ENCODE measurements at places on chromosomes 6 and 20.

DNA sequence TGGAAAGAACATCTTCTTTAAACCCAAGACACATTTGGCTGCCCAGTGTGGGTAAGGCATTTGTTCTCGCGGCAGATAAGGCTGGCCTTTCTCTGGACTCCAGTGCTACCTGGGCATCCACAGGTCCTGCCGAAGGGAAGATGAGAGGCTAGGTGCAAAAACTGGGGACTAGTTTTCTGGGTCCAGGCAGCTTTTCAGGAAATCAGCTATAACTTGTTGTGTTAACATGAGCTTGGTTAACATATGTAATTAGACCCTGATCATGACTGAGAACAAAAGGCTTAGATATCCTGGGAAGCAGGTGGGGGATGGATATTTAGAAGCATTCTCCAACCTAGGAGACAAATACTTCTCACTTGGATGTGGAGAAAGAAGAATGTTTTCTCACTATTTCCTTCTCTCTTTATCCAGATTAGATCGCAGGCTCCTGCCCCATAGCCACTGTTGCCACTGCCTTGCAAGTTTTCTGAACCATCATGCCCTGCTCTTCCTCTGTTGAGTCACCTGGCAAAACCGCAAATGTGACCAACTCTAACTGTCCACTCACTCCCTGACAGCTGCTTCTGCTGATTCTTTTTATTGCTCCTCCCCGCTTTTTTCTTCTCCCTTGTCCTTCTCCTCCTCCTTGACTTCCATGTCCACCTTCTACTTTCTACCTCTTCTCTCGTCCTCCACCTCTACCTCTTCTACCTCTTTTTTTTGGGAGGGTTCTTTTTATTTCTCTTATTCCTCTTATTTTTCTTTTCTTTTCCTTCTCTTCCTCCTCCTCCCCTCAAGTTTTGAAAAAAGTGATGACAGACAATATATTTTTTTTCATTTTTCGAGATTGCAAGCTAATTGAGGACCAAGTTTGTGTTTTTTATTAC, 258.1 kb downstream of the UTRN start:
- no peak for DNase-seq

GRCh38 chr20:45061244-45061643, 39.7 kb downstream of the KCNS1 start:
- no peak for DNase-seq

DNA sequence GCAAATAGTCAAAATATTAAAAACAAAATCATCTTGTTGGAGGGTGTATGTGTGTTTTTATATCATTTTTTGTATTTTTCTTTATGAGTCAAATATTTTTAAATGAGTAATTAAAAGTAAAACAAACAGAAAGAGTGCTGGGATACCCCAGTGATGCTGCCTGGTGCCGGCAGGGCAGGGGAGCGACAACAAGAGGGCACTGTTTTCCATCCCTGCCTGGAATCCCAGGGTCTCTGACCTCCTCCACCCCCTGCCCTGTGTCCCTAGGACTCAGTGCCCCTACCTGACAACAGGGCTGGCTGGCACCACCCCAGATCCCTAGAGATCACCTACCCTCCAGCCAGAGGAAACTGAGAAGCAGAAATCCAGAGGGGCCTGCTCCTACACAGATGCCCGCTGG, 41.9 kb upstream of the HMGA1 start:
- no peak for DNase-seq

GRCh38 chr6:143441680-143442545, 8.6 kb downstream of the ADAT2 start:
- no peak for DNase-seq

DNA sequence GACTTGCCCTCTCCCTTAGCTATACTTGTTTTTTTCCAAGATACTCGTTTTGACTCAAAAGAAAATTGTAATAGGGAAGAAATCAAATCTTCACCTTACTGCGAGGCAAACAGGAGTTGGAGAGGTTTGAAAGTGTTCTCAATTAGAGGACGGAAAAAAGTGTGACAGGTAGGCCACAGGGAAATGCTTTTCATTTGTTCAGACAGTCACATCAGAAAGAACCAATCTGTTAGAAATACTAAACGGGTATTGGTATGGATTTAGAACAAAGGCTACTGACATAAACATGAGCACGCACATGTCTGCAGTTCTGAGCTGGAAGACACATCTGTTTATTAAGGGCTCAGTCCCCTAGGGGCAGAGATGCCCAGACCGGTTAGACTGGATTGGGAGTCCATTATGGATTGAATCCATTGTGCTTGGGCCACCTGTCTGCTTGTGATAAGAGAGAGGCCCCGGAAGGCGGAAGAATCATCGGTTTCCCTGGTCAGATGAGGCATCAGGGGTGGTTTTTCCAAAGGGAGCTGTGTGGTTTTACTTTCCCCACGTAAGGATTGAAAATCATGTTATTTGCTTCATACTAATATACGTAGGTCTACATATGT, 220.9 kb upstream of the MYLIP start:
- DNase-seq: no peak

DNA sequence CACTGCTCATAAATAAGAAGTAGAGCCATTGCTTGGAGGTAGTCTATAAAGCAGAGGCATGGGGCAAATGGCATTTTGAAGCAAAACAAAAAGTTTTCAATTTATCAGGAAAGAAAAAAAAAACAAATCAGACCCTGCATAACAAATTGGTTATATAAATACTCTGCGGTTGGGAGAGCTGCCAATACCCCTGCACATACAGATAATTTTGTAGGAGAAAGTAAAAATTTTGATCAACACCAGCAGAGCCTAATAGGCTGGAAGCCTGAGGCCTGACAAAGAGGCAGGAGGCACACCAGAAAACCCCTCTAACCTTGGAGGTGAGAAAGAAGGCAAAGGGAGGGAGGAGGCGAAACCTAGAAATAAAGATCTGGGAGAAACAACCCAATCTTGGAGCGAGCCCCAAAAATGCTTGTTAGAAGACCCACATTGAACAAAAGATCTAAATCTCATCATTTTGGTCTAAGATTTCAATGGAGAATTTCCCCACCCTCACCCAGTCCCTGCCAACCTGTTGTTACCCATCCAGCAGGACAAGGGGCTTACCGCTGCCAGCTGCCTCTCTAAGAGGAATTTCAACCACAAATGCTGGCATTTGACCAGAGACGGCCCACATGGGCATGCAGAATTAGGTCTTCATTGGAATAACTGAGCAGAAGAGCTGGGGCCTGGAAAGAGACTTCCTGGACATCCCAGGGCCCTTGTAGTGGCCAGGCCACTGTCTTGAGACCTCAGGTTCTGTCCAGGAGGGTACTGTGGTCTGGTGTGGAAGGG, 28.4 kb downstream of the FOXA2 start:
- DNase-seq: no peak

- no peak for DNase-seq
Measured at GRCh38 chr6:108051481-108051880, 23.1 kb downstream of the OSTM1 start.

- no peak for DNase-seq
Measured at GRCh38 chr6:52337633-52338290, 24.2 kb upstream of the PAQR8 start.

DNA sequence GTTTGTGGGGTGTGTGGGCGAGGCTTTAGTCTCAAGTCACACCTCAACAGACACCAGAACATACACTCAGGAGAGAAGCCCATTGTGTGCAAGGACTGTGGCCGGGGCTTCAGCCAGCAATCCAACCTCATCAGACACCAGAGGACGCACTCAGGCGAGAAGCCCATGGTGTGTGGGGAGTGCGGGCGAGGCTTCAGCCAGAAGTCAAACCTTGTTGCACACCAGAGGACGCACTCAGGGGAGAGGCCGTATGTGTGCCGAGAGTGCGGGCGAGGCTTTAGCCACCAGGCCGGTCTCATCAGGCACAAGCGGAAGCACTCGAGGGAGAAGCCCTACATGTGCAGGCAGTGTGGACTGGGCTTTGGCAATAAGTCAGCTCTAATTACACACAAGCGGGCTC, 27.8 kb downstream of the ZNF133 start:
- DNase-seq: no peak

DNA sequence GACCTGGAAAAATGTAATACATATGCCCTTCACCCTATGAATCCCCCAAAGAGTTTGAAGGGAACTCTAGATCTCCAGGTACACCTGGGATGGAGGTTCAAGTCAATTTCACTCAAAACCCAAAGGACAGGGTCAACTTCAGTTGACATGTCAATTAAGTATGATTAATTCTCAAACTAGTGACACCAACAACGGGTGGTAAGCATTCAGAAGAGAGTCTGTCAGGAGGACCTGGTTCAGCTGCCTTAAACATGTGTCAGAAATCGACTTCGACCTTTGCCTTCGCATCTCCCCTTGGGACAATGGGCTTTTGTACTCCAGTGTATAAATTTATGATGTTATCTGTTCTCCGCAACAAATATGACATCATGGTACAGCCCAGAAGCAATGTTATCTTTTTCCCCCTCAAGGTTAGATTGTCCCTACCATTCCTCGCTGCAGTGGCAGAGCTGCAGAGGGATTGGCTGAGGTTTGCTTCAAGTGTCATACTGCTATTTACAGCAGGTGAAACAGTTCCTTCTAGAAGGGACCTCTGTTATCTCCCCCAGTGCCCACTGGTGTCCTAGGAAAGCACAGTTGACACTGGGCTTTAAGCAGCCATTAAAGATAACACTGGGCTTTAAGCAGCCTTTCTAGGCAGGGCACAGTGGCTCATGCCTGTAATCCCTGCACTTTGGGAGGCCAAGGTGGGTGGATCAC, 94.7 kb upstream of the SNX9 start:
- DNase-seq: no peak

- no peak for DNase-seq
Measured at GRCh38 chr6:128521282-128521632, 858 bp upstream of the PTPRK start.

GRCh38 chr6:43489277-43490072, 12.1 kb downstream of the TJAP1 start:
- DNase-seq: no peak

DNA sequence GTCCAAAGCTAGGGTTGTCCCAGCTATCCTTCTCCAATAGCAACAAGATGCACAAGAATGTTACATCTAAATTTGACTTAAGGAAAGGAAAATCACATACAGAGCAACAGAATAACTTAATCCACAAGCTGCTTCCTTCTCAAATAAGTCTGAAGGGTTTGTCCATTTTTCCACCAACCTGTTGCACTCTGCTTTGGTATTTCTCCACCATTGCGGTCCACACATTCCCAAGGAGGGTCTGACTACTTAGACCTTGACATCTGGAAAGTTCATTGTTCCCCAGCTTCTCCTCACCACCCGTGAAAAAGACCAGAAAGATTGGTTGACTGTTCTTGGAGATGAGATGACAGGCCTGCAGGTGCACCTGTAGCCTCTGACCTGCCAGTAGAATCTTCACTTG, 72.5 kb downstream of the PDSS2 start:
- no peak for DNase-seq

DNA sequence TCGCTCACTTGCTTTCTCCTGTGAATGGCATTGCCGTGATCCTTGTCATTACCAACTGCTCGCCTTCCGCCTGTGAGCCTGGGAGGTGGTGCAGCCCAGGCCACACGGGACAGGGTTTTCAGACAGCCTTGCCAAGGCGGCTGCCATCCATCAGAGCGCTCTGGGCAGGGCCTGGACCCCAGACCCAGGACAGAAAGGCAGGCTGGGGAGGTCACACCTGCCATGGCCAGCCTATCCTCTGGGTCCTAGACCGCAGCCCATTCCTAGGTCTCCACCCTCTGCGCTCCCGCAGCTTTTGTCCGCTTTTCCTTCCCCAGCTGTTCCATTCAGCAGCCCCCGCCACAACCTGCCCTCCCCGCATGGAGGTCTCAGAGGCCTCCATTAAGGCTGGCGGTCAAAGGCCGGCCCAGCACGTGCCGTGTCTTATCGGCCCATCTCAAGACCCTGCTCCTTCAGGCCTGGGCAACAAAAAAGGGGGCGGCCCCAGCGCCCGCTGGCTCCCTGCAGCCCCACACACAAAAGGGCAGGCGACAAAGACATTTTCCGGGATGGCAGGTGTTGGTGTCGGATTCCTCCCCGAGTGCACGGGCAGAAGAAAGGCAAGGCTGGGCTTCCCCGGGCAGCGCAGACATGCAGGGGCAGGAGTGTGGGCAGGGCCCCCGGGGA, 28.1 kb downstream of the INSM1 start:
- no peak for DNase-seq

DNA sequence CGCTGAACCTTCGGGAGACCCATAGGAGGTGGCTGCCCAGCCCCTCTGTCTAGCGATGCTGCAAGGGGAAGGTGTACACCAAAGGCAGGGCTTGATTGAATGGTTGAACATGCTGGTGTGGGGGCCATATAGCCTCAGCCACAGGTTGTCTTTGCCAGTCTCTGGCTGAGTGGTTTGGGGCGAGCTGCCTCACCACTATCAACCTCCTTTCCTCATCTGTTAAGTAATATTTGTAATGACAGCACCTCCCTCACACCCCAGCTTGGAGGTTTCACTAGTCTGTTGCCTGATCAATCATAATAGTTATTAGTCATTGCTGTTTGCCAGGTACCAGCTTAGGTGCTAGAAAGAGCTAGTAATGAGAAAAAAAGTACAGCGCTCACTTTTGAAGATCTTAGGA, 11.8 kb upstream of the ZNF831 start:
- no peak for DNase-seq

DNA sequence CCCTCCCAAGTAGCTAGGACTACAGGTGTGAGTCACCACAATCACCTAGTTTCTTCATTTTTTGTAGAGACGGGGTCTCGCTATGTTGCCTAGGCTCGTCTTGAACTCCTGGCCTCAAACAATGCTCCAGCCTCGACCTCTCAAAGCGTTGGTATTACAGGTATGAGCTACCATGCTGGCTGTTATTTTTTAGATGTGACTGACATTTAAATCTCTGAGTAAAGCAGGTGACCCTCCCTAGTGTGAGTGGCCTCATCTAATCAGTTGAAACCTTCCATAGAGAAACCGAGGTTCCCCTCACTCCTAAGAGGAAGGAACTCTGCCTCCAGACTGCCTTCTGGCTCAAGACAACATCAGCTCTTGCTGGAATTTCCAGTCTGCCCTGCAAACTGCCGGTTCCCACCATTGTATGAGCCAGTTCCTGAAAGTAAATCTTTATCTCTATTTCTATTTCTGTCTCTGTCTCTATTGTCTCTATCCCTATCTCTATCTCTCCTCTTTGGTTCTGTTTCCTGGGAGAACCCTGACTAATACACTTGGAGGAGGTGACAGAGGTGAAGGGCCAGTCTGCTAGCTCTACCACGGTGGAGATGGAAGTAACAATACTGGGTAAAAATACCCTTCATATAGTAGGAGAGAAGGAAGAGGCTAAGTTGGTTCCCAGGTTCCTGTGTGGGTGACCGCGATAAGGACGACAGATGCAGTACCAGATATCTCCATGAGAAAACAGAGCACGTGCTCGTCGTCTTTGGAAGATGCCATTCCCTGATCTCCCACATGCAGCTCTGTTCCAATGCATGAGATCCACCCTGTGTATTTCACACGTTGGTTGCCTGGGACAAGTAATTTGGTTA, 81.0 kb downstream of the MYB start:
- DNase-seq: no peak

DNA sequence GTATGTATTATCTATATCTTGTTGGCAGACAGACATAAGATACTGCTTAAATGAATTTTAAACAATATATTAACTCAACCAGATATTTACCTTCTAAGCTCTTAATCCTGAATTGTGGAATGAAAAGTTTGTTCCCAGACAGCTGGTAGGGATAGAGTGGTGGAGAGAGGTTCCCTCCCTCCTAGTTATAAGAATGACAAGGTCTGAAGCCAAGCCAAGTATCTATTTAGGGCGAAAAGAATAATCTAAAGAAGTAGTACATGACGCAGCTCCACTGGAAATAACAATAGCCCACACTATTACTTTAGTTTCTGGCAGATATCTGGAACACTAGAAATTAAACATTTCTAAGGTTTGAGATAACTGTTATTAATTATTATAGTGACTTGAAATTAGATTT, 104.3 kb downstream of the AHI1 start:
- DNase-seq: no peak

- no peak for DNase-seq
Measured at GRCh38 chr6:42259841-42260395, 42.3 kb upstream of the MRPS10 start.

GRCh38 chr20:23368316-23369071, 6.5 kb downstream of the GZF1 start:
- DNase-seq: no peak
